ENCODE measurements at places on chromosomes 1 and 21. TPM values are rescaled to one million over a fixed set of nuclear protein-coding genes. Genes with fewer than 3 reads are reported as not detected.

The CACNA1S gene
- not detected for total RNA-seq

The ADORA3 gene
- total RNA-seq: not detected

The BGLAP gene
- total RNA-seq: 0.67 TPM

The NDUFS2 gene
- total RNA-seq: 94.9 TPM

The NR0B2 gene
- total RNA-seq: 5.2 TPM

DNA sequence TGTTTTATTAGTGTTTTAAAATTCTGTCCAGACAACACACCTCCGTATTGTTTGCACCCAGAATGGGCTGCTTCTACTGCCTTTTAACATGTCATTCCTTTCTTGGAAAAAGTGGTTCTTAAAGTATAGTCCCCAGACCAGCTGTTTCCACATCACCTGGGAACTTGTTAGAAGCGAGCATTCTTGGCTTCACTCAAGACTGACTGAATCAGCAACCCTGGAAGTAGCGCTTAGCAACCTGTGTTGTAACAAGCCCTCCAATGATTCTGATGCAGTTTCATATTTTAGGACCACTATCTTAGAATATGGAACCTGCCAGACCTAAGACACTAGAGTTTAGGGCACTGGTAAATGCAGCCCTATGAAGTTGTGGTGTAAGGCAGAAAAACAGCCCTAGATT lies 6.0 kb upstream of the PPIE start:
- H3K4me1 ChIP-seq: no peaks in the 10 kb centered on the region
- H3K27me3 ChIP-seq: peaks cover 2% of the 10 kb centered on the region
- no peak overlapping the region for H3K4me3 ChIP-seq
- H3K27ac ChIP-seq: no peak overlapping the region
- H3K36me3 ChIP-seq: no peaks in the 10 kb centered on the region

DNA sequence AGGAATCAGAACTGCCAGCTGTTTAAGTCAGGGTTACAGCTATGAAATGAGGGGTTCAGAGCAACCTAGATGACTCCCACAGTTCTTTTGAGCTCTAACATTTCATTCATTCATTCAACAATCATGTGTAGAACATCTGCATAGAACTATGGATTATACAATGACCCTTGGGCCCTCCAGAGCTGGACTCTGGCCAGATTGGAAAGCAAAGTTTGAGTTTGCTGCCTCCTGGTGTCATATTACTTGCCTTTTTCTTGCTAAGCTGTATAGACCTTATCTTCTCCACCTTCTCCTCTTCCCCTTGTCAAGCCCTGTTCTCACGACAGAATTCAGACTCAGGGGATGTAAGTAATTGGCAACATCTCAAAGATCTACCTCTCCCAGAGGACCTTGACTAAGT lies 4.0 kb downstream of the CASQ2 start:
- H3K36me3 ChIP-seq: no peaks in the 10 kb centered on the region
- H3K27ac ChIP-seq: no peak overlapping the region
- H3K27me3 ChIP-seq: no peaks in the 10 kb centered on the region
- H3K4me1 ChIP-seq: no peaks in the 10 kb centered on the region
- no peak overlapping the region for H3K4me3 ChIP-seq
- DNase-seq: no peak

DNA sequence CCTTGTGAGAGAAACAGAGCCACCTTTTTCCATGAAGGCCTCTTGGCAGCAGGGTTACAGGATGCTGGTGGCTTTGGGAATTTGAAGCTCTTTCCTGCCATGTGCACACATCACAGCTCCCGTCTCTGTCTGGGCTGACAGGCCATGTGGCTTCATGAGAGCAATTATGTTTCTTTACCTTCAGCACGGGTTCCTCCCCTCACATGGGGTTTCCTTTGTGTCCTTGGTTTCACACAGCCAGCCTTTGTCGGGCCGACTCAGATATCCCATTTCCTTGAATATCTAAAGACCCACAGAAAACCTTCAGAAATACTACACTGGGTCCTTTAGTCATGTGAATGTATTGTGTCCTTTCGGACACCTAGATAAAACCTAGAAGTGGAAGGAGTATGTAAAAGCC lies 7.1 kb downstream of the CLIC6 start:
- no peaks in the 10 kb centered on the region for H3K4me1 ChIP-seq
- peaks cover 16% of the 10 kb centered on the region for H3K27me3 ChIP-seq
- no peak for DNase-seq
- H3K27ac ChIP-seq: no peak overlapping the region

DNA sequence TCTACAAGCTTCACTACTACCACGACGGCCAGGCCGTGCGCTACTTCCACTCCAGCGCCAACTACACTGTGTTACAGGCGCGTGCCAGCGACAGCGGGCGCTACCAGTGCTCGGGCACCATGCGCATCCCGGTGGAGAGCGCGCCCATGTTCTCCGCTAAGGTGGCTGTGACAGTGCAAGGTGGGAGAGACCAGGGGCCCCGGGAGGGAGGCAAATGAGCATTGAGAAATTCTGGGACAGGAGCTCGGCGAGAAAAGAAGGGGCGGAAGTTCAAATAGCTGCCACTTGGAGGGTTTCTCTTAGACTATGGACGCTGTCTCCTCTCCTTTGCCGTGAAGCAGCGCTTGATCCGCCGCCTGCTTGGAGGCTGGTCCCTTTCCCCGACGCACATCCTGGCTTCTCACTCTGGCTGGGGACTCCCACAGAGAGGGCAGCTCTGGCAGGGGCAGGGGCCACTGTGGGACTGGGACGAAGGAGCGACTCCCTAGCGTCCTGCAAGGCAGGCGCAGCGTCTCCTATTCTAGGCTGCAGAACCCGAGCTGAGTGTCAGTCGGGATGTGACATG lies 4.6 kb downstream of the FCRLB start:
- H3K27ac ChIP-seq: peak overlapping the region; percentile 68
- no peaks in the 10 kb centered on the region for H3K36me3 ChIP-seq
- H3K4me3 ChIP-seq: peak overlapping the region; percentile 89
- DNase-seq: no peak
- peaks cover 6% of the 10 kb centered on the region for H3K4me1 ChIP-seq
- no peaks in the 10 kb centered on the region for H3K27me3 ChIP-seq

DNA sequence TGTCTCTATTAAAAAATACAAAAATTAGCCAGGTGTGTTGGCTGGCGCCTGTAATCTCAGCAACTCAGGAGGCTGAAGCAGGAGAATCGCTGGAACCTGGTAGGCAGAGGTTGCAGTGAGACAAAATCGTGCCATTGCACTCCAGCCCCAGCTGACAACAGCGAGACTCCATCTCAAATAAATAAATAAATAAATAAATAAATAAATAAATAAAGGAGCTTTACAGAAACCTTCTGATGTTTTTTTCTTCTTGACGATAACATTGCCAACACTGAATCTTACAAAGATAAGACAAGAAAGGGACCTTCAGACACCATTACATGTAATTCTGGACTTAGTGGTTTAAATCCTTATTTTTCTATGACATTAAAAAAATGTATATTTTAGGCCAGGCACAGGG lies 47.8 kb upstream of the LGALS8 start:
- H3K36me3 ChIP-seq: no peaks in the 10 kb centered on the region
- no peak for DNase-seq
- no peak overlapping the region for H3K4me3 ChIP-seq
- no peaks in the 10 kb centered on the region for H3K27me3 ChIP-seq
- no peak overlapping the region for H3K27ac ChIP-seq

DNA sequence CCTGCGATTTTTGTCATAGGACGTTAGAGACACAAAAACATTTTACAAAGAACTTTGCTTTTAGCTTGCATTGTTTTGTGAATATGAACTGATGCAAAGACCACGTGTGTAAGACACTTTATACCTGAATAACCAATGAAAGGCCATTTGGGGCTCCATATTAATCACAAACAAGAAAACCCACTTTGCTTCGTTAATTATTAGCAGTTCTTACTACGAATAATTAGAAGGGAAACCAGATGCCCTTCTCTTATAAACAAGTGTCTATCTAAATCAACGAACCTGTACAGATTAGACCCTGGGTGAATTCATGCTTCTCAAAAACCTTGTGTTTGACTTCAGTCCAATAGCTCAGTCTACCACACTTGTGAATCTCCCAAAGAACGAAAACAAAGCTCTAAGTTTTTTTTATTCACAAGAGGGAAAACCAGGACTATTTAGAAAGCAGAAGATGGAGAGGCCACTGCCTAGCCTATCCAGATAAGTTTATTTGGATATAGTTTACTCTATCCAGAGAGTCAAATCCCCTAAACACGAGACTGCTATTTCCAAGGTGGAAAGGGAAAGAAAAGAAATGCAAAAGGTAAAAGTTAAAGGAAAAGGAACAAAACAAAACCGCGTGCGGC lies 897 bp downstream of the CYYR1 start:
- no peak for DNase-seq
- no peak overlapping the region for H3K27ac ChIP-seq
- no peaks in the 10 kb centered on the region for H3K36me3 ChIP-seq
- no peak overlapping the region for H3K4me3 ChIP-seq
- no peaks in the 10 kb centered on the region for H3K4me1 ChIP-seq
- no peaks in the 10 kb centered on the region for H3K27me3 ChIP-seq

GRCh38 chr1:46533179-46533864 lies 18.1 kb downstream of the KNCN start:
- H3K27ac ChIP-seq: no peak overlapping the region
- no peaks in the 10 kb centered on the region for H3K36me3 ChIP-seq
- peak overlapping the region; percentile 29 for H3K4me3 ChIP-seq

GRCh38 chr1:216614011-216614934 lies 109.0 kb downstream of the ESRRG start:
- H3K4me1 ChIP-seq: no peaks in the 10 kb centered on the region
- H3K27ac ChIP-seq: no peak overlapping the region
- no peak for DNase-seq
- no peaks in the 10 kb centered on the region for H3K27me3 ChIP-seq

GRCh38 chr1:108612496-108612895 lies 48.4 kb downstream of the HENMT1 start:
- H3K4me3 ChIP-seq: no peak overlapping the region
- DNase-seq: no peak
- no peak overlapping the region for H3K27ac ChIP-seq
- no peaks in the 10 kb centered on the region for H3K36me3 ChIP-seq
- no peaks in the 10 kb centered on the region for H3K27me3 ChIP-seq

DNA sequence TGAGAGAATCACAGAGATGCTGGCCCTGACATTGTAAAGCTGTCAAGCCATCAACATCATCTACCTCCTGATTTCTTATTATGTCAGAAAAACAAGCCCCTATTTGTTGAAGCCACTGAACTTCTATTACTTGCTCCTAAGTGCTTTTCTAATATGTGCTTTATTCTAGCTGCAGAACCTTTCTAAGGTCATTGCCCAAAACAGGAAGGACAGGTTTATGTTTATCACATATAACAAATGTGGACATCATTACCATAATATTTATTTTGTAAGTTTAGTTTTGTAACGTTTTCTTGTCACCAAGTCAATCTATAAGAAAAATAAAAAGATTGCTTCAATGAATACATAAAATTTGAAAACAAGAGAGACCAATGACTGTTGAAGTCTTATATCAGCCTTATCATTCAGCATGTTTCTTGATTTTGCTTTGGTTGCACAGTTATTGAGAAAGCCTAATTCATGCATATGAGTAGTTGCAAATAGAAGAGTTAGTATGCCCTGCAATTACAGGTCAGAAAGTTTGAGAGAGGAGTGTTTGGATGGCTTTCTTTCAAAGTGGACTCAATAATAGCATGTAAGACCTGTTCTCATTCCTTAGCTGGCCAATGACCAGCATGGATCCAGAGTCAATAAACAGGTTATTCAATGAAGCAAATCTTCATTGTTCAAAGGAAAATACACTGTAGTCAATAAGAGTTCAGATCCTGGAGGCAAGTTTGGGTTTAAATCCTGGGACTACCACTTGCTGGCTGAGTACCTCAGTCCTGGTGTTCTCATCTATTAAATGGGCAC lies 84.1 kb downstream of the MAB21L3 start:
- no peaks in the 10 kb centered on the region for H3K27me3 ChIP-seq
- no peak overlapping the region for H3K27ac ChIP-seq
- no peak overlapping the region for H3K4me3 ChIP-seq
- no peak for DNase-seq
- H3K36me3 ChIP-seq: no peaks in the 10 kb centered on the region

GRCh38 chr1:99786751-99787501 lies 20.5 kb upstream of the FRRS1 start:
- H3K27me3 ChIP-seq: peaks cover 2% of the 10 kb centered on the region
- H3K4me1 ChIP-seq: no peaks in the 10 kb centered on the region
- no peak overlapping the region for H3K27ac ChIP-seq
- H3K4me3 ChIP-seq: no peak overlapping the region

GRCh38 chr1:92820024-92820423 lies 11.8 kb upstream of the RPL5 start:
- H3K27me3 ChIP-seq: no peaks in the 10 kb centered on the region
- no peaks in the 10 kb centered on the region for H3K4me1 ChIP-seq
- no peaks in the 10 kb centered on the region for H3K36me3 ChIP-seq
- H3K27ac ChIP-seq: no peak overlapping the region
- H3K4me3 ChIP-seq: no peak overlapping the region

Data from Panc1 (cell line).